Stimulated activated CD4-positive, alpha-beta T cell treated with anti-CD3 and anti-CD28 coated beads, Interleukin-1b, Interleukin-23, amount 100 ng/mL, for 1 hour (primary cell): ENCODE measurements at places on chromosomes 6 and 20.

DNA sequence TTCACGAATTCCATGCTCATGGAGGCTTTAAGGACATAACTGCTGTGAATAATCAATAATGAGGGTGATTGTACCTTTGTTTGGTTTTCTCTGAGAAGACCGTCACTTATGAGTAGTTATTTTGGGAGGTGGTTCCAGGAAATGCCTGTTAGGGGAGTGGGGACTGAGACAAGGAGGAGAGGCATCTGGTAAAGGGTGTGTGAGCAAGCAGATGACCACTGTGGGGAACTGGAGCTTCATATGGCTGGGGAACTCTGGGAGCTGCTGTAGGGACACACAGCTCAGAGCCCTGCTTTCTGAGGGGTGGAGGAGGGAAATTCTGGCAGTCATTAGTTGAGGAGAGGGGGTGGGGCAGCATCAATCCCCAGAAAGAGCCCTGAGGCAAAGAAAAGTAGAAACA is 71.3 kb upstream of the TINAG start:
- DNase-seq: no peak

DNA sequence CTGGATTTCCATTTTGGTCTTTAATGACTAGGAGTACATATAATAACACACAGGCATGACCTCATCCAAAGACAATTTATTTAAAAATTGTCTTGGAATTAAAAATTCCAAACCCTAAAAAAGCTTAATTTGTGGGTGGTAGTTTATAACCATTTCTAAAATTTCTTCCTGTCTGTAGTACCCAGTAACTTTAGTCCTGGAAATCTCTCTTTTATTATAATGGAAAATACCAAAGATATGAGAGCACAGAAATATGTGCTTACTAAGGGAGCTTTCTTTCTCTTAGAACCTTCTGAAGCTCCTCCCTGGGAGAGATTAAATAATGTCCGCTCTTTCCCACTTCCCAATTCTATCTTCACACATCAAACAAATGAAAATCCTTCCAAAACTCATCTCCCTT is 70.5 kb upstream of the PRL start:
- DNase-seq: no peak

DNA sequence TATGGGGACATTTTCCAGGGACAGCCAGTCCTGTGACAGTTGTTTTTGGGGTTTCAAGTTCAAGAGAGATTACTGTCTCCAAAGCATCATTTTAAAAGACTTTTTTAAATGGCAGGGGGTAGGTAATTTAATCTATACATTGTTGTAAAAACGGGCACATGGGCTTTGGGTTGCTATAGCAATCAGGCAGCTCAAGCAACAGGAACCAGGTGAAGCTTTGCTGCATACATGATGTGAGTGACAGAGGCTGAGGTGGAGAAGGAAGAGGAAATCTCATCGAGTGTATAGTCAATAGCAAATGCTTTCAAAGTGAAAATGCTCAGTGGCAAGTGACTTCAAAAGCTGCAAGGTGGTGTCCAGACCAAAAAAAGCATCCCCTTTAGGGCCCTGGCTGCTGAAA is 277.4 kb upstream of the JAG1 start:
- no peak for DNase-seq

- DNase-seq: no peak
Measured at GRCh38 chr6:133587546-133588160, 301.3 kb upstream of the TCF21 start.

DNA sequence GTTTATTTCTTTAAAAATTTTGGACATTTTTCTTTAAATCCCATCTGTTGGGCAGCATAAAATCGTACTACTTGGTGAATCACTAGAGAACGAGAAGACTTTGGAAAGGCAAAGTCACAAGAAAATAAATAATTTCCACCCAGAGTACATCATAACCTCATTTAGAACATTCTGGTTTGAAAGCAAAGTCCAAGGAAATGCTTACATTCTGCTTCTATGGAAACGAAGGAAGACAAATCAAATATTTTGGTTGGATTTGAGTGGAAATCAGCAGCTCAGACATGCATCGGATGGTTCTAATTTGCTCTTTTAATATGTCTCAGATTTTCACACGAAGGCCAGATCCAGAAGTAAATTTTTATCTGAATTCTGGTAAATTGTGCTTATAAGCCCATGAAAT is 60.7 kb upstream of the LTV1 start:
- DNase-seq: no peak

GRCh38 chr6:38262609-38263008 is 377.1 kb downstream of the BTBD9 start:
- no peak for DNase-seq

- DNase-seq: no peak
Measured at GRCh38 chr20:41432746-41433145, 66.1 kb upstream of the EMILIN3 start.

DNA sequence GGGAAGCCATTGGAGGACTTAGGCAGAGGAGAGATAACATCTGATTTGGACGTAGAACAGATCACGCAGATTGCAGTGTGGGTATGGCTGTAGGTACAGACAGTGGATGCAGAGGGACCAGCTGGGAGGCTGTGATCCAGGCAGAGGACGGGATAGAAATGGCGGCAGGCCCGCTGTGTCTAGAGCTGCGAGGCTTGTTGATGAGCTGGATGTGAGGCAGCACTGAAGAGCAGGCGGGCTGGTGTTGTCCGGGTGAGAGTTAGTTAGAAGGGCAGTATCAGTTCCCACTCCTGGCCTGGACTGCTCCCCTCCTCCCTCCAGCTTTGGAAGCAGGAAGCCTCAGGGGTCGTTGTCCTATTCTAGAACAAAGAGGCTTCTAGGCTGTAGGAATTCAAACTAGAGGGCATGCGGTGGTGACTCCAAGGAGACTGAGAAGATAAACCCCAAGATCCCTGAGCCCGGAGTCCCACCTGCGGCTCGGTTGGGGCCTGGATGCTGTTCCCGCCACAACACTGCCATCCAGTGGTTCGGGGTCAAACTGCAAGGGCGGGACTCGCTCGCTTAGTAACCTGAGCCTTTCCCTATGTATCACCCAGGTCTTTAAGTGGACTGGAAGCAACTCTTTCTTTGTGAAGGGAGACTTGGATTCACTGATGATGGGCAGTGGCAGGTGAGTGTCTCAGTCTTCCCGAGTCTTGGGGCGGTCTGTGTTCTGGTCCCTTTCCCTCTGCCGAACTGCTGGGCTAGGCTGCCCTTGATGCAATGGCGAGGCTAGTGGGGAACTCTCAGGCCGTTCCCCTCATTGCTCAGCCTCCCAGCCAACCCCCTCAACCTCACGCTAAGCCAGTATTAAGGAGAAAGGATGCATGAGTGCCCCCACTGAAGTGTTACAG is 11.2 kb downstream of the TLDC2 start:
- peak; percentile 39 for DNase-seq

- no peak for DNase-seq
Measured at GRCh38 chr6:168495133-168495532, 54.1 kb downstream of the SMOC2 start.

DNA sequence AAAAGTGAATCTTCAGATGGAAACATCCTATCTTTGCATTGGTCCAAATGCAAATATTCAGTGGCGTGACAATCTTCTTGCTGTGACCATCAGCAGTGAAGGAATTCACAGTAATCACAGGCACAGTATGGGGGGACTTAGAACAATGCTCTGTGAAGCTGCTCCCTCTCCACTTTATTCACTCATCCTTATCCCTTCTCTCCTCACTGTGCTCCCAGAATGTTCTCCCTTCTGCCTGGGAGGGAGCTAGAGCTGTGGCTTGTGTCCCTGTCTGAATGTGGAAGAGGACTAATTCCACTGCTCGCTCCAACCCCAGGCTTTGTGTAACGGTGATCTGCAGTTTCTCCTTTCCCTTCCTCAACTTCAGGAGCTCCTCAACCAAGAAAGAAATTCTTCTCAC is 243.7 kb downstream of the ALDH8A1 start:
- DNase-seq: no peak

- DNase-seq: peak; percentile 46
Measured at GRCh38 chr6:44221291-44221960, 2.0 kb upstream of the SLC29A1 start.

GRCh38 chr6:136921936-136922684 is at the start of gene SLC35D3:
Gene SLC35D3, plus strand, starts transcription at chr6:136922301. Its CDS starts 128 bp downstream, at chr6:136922429.
- no peak for DNase-seq

- no peak for DNase-seq
Measured at GRCh38 chr6:106199998-106200397, 113.9 kb downstream of the PRDM1 start.

DNA sequence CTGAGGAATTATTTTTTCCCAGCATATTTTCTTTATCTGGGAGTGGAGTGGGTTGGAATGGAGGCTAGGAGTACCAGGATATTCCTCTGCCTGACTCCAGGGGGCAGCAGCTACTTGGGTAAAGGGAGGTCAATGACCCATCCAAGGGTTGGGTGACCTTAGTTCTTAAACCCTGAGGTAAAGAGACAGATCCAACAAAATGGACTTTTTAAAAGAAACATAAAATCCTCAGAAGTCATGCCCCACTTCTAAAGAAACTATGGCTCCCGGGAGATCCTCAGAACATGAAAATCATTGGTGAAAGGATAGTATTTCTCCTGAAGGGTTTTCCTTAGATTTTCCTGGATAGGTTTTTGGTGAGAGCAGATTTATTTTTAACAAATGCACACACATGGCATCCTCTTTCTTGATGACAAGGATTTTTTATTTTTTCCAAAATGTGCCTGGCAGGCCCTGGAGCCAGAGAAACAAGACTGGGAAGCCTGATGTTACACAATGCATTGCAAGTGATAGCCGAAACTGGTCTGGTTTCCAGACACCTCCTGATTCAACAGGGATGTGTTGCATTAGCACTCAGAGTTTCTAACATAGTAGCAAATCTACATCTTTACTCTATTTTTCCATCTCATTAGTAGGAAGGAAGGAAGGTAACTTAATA is 240.9 kb upstream of the BTBD3 start:
- DNase-seq: no peak

- no peak for DNase-seq
Measured at GRCh38 chr20:58219342-58219700, 9.1 kb downstream of the ANKRD60 start.

GRCh38 chr20:5779071-5779900 is 29.1 kb downstream of the SHLD1 start:
- no peak for DNase-seq

DNA sequence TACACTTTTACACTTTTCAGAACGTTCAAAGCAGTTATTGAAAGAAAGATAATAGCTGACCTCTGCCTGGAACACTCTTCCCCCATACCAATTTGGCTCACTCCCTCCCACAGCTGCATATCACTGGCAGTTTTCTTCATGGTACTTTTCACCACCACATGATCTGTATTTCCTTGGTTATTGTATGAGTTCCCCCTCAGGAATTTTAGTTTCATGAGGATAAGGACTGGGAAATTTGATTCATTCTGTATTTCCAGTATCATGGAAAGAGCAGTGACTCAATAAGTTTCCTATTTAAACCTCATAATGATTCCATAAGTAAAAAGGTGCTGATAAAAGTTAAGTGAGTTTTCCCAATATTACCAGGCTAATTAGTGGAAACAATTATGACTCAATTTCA is 16.0 kb downstream of the HTR1B start:
- DNase-seq: no peak

DNA sequence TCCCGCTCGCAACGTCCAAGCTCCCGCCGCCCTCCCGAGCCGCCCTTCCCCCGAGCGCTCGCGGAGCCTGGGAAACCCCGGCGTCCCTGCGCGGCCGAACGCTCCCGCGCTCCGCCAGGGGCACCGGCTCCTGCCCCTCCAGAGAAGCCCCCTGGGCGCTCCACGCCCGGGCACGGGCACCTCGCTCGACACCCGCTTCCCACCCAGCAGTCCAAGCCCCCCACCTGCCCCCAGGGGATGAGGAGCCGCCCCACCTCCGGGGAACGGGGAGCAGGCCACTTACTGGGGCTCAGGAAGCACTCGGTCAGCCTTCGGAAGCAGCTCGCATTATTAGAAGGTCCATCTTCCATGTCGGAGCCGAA is 1.4 kb downstream of the PDE10A start:
- no peak for DNase-seq

DNA sequence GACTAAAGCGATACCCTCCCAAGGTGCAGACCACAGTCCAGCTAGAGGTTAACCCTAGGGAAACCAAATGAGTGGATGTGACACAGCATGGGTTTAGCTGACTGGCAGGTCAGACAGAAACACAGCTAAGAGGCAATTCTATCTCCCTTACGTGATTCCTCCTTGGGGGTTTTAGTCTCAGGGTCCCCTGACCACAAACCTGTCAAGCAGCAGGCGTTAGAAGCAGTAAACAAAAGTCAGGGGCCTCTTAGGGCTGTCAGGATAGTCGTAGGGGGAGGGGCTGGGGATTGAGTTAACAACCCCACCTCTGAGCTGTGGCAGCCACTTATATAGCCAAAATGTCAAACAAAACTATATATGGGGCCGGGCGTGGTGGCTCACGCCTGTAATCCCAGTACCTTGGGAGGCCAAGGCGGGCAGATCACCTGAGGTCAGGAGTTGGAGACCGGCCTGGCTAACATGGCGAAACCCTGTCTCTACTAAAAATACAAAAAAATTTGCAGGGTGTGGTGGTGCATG is 13.6 kb downstream of the KCNK5 start:
- no peak for DNase-seq

DNA sequence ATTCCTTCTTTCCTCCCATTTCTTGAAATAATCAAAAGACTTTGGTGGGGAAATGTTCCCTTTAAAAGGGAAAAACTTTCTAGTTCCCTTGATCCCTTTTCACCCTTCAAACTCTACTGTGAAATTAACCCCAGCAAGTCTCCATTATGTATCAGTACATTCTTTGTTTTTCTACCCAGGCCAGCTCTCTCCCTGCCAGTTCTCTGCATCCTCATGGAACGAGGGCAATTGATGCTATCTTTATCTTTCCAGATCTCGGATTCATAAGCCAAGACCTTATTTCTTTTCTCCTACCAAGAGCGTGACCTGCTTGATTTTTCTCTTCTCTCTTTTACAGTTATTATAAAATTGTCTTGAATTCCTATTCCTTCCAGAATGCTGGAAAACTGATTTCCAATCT is 75.8 kb downstream of the ADGRB3 start:
- no peak for DNase-seq

GRCh38 chr6:12555267-12555666 is 161.3 kb upstream of the PHACTR1 start:
- no peak for DNase-seq

DNA sequence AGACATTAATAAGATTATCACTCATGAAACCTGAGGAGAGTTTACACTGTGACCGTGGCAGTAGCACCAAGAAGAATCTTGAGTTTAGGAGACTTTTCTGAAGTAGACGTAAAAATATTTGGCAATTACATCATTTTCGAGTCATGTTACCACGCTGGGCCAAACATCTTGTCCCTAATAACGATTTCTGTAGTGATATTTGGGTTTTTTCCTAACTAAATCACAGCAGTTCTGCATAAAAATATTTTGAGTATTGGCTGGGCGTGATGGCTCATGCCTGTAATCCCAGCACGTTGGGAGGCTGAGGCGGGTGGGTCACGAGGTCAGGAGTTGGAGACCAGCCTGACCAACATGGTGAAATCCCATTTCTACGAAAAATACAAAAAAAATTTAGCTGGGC is 262.4 kb downstream of the PHF3 start:
- DNase-seq: no peak

GRCh38 chr6:10800810-10801209 is 37.5 kb downstream of the MAK start:
- no peak for DNase-seq
